ENCODE measurements at places on chromosomes 6 and 20.

- no peak for DNase-seq
Measured at GRCh38 chr20:58577139-58577806, 62.1 kb upstream of the APCDD1L start.

GRCh38 chr6:118187568-118188164 is 280.6 kb downstream of the SLC35F1 start:
- no peak for DNase-seq

DNA sequence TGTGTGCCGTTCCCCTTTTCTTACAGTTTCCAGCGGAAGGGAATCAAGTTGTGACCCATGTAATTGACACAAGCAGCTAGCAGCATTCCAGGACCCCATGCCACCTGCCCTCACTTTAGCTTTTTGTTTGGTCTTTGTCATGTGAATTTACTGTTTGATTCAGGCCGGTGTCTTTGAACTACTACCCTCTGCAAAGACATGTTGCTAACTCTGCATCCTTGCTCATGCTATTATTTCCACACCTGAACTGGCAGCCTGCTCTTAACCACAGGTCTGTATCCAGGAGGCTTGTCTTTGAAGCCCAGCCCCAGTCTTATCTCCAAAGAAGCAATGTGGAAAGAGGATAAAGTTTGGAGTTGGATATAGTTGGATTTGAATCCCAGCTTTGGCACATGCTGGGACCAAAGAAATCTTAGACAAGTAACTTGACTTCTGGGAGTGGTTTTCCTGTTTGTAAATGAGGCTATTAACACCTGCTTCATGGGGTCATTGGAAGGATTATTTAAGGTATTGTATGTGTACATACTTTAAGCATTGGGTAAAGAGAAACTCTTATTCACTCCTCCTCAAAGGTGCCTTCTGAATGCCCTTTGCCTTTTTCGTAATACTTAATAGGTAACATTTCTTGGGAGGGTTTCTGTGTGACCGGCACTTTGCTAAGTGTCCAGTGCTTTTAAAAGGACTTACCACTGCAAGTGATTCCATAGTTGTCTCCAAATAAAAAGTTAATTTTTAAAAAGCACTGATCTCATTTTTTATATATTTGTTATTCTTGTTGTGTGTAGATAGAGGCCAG is 52.4 kb downstream of the RALY start:
- DNase-seq, result no peak

GRCh38 chr20:766906-767305 is 1.4 kb downstream of the SLC52A3 start:
- no peak for DNase-seq

DNA sequence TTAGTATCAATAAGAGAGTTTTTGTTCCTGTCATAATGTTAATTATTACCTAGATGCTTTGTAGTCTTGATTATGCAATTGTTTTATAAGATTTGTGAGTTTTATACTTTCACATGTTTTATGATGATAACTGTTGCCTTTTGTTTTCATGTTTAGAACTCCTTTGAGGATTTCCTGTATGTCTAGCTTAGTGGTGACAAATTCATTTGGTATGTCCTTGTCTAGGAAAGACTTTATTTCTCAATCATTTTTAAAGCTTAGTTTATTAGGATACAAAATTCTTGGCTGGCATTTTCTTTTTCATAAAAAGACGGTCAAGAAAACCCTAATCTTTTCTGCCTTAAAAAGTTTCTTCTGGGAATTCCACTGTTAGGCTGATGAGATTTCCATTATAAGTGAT is 849.9 kb upstream of the EYS start:
- no peak for DNase-seq

GRCh38 chr6:108348655-108349349 is 53.9 kb downstream of the AFG1L start:
- DNase-seq, result no peak

DNA sequence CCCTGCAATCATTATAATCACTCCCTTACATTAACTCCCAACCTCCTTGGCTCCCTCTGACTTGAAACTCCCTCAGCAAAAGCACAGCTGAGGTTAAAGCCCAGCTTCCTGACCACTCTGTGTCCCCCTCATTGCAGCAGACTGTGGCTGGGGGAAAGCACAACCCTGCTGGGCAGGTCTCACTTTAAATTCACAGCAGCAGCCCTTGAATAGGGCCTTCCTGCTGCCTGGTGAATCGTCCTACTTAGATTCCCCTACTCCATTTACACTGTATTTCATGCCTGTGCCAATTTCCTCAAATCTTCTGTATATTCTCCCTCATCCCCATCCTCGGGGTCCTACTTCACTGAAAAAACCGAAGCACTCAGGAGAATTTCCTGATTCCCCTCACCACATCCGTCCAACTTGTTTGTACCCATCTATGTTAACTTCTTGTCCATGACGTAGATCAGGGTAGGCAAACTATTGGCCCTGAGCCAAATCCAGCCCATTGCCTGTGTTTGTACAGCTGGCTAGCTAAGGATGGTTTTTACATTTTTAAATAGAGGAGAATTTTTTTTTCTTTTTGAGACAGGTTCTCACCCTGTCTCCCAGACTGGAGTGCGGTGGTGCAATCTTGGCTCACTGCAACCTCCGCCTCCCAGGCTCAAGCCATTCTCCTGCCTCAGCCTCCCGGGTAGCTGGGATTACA is 31.5 kb upstream of the GCM1 start:
- DNase-seq, result no peak

DNA sequence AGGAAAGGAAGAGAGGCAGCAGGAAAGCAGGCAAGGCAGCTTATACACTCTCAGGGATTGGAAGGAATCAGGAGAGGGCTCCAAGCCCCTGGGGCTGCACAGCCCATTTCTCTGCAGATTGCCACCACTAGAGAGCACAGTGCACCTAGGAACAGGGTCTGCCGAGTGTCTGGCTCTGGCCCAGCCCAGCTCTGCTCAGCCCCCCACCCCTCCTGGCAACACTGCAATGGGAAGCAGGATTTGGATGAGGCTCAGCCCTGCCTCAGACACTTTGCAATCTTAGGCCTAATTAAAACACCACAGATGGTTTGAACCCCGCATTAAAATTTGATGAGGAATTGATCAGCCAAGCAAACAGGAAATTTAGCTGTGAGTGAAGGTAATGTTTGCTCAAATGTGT is 252.7 kb downstream of the DHX35 start:
- DNase-seq, result no peak

- DNase-seq, result peak; percentile 78
Measured at GRCh38 chr6:26044140-26045064, 42.8 kb upstream of the HFE start.

- DNase-seq, result no peak
Measured at GRCh38 chr20:3146732-3147341, 12.8 kb downstream of the FASTKD5 start.

GRCh38 chr6:13292774-13293173 is 35.6 kb downstream of the TBC1D7 start:
- DNase-seq, result no peak

DNA sequence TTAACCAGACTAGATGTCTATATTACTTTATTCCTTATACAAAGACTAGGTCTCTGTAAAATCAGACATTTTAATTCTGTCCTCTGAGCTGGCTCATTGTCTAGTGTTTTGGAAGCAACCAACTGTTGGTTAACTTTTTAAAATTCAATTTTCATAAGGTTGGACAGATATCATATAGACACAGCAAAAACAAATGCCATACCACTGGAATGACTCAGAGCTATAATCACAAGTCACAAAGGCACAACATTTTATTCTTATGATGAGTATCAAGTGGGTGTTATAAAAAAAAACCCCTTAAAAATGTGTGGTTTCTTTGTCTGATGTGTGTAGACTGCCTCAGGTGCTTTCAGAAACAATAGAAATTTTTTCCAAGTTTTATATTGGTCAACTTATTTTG is 296.2 kb upstream of the MARCKS start:
- no peak for DNase-seq

DNA sequence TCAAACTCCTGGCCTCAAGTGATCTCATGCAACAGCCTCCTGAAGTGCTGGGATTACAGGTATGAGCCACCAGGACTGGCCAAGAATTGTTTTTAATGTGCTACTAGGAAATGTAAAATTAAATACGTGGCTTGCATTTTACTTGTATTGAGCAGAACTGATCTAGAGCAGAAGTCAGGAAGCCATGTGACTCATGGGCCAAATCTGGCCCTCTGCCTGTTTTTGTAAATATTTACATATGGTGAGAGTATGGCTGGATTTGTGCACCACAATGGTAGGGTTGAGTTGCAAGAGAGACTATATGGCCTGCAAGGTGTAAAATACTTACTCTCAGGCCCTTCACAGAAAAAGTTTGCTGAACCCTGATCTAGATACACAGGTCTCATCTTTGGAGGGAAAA is 75.8 kb downstream of the LAMP5 start:
- DNase-seq, result no peak

- DNase-seq, result peak; percentile 44
Measured at GRCh38 chr6:113909224-113909856, 52.2 kb downstream of the MARCKS start.

DNA sequence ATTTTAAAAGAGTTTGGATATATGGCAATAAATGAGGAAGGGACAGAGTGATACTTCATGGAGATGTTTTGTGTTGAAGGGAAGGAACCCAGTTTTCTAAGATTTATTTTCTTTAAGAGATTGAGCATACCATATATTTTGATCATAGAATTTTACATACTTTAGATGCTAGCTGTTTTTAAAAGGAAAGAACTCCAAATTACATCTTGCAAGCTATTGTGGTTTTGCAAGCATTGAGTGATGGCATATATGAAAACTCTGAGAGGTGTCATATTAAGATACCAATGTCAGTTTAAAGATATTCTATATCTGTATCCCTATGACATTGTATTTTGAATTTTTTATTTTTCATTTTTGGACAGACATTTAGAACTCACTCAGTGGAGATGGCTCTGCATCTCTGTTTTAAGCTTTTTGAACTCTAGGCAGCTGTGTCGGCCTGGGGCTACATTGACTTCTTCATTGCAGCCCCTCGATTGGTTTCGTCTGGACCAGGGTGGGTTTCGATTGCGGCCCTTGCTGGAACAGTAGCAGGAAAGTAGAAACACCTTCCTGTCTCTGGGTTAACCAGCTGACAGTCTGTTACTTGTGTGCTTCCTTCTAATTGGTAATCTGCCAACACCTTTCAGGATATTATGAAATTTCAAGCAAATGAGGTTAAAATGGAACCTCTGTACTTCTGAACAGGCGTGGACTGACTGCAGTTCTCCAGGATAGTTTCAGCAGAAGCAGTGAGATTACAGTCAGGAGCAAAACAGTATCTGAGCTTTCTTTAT is 14.0 kb downstream of the IGF2R start:
- DNase-seq, result no peak

DNA sequence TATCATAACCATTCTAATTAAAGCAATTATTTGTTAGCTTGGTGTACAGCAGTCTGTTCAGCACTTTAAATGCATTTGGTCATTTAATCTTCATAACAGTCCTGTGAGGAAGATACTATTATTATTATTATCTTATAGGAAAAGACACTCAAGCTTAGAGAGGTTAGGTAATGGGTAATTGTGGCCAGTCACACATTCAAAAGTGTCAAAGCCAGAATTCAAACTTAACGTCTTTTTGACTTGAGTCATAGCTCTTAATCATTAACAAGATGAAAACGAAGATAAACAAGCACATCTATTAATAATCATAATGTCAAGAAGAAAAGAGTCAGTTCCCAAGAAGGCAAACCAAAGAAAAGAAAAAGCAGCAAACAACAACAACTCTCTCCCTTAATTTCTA is 251.0 kb downstream of the SYNE1 start:
- DNase-seq, result no peak

DNA sequence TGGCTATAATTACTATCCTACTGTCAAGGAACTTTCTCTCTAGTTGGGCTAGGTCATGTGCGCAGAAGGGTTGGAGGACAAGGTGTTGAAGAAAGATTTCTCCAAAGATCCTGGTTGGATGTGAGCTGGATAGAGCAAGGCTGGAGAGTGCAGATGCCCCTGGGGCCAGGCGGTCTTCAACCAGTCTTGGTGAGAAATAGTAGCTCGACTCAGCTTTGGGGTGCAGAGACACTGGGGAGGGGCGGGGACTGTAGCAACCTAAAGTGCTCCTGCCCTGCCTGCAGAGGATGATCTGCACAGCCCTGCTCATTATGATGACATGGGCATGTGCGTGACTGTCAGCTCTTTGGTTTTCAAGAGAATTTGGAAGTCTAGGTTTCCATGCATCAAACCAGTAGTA is 35.9 kb downstream of the PHACTR3 start:
- DNase-seq, result no peak

- DNase-seq, result no peak
Measured at GRCh38 chr6:41186031-41186562, 14.9 kb downstream of the TREML2 start.

DNA sequence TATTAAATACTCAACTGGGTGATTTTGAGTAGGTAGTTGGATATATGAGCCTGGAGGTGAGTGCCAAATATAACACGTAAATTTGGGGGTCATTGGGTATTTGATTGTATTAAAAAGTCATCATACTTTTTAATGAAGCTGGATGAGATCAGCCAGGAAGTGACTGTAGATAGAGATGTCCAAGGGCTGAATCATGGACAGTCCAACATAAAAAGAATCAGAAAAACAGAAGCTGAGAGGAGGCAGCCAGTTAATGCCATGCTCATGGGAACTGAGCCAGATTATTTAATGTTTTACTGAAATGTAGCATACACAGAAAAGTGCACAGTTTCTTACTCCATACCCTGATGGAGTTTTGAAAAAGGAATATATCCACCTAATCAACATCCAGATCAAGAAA is 435.5 kb upstream of the PLCB4 start:
- no peak for DNase-seq

DNA sequence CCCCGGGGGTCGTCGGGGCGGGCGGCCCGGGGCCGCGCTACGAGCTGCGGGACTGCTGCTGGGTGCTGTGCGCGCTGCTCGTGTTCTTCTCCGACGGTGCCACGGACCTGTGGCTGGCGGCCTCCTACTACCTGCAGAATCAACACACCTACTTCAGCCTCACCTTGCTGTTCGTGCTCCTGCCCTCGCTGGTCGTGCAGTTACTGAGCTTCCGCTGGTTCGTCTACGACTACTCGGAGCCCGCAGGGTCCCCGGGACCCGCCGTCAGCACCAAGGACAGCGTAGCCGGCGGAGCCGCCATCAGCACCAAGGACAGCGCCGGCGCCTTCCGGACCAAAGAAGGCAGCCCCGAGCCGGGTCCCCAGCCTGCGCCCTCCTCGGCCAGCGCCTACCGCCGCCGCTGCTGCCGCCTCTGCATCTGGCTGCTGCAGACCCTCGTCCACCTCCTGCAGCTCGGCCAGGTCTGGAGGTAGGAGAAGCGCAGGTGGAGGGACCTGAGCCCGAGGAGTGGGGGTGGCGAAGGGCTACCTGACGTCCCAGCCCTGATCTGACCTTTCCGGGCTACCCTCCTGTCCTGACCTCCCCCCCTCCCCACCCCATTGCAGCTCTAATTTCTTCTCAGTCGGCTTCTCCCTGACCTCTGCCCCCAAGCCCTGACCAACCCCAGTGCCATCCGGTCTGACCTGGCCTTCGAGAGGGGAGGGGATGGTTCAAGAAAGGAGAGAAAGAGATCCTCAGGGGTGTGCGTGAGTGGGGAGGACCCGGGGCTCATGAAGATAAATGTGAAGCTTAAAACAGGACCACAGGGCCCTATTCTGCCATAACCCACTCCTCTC is 558 bp downstream of the XKR7 start:
- peak; percentile 81 for DNase-seq

DNA sequence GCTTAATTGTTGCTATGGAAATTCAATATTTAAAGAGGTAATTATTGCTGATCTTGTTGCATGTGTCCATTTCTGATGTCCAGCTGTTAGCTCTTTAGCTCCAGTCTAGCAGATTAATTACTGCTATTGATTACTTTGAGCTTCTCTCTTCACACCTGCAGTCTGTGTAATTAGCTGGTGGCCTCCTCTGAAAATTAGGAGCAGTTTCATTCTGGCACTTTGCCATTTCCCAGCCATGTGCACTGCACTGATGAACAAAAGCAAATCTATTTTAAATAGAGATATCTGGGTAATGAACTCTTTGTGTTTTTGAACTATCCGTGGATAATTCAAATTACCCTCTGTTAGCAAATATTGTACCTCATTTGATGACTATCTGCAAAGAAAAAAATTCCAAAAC is 275.9 kb downstream of the RNF144B start:
- no peak for DNase-seq

Measured in mucosa of descending colon (tissue), 3 donors.